ENCODE measurements at places on chromosomes 5 and 9.
A peak's percentile ranks its signal among the peaks of the same experiment; 100 is the strongest.

- DNase-seq: no peak
These were observed 10.4 kb upstream of the MAPK9 start for GRCh38 chr5:180302256-180302655.

DNA sequence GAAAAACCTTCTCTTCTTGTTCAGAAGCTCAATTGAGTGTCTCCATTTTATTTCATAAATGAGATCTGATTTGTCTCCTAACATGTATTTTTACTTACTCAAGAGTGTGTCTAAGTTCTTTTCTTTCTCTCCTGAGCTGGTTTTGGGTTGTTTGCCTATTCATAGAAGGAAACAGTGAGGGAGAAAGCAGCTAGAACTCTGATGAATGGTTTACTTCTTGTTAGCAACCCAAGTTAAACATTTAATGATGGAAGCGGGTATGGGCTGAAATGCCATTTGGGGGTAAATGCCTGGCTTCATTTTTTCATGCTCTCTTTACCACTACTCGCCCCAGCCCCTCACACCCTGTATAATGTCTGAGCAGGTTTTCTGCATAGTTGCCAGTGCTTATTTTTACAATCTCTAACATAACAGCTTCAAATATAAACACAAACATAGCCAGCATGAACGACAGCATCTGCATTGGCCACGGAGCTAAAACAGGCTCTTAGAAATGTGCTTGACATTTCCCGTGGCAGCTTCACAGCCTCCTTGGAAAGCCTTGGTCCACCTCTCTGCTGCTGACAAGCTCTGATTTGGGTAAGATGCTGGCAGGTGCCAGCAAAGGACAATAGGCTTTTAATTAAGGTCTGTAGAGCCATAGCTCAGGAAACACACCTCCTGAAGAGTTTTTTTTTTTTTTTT lies 321.1 kb downstream of the ARHGEF28 start:
- DNase-seq: no peak

- no peak for DNase-seq
These were observed 67.1 kb upstream of the SMIM15 start for GRCh38 chr5:61229416-61229815.

DNA sequence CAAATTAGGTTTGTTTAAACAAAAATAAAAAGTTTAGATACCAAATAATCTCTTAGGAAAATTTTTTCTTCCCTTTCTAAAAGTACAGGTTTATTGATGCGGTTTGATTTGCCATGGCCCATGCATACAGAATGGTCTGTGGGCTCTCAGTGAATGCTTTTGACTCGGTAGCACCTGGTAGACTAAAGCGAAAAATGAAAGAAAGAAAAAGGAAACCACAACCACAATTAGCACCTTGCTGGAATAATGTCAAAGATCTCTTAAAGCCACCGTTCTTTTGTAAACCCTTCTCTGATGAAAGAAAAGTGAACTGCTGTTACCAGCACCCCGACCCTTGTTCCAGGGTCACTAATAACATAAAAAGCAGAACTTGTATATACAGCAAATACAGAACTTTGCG lies 157.9 kb downstream of the NFIB start:
- DNase-seq: no peak

DNA sequence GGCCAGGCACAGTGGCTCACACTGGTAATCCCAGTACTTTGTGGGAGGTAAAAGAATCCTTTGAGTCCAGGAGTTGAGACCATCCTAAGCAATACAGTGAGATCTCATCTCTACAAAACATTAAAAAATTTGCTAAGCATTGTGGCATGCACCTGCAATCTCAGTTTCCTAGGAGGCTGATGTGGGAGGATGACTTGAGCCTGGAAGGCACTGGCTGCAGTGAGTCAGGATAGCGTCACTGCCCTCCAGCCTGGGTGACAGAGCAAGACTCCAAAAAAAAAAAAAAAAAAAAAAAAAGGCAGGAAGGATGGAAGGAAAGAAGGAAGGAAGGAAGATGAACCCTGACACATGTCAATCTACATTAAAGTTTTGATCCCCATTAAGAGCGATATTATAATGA lies 1452.2 kb upstream of the ACO1 start:
- DNase-seq: no peak

GRCh38 chr9:117104716-117105495 lies 310.0 kb downstream of the ASTN2 start:
- DNase-seq: no peak

DNA sequence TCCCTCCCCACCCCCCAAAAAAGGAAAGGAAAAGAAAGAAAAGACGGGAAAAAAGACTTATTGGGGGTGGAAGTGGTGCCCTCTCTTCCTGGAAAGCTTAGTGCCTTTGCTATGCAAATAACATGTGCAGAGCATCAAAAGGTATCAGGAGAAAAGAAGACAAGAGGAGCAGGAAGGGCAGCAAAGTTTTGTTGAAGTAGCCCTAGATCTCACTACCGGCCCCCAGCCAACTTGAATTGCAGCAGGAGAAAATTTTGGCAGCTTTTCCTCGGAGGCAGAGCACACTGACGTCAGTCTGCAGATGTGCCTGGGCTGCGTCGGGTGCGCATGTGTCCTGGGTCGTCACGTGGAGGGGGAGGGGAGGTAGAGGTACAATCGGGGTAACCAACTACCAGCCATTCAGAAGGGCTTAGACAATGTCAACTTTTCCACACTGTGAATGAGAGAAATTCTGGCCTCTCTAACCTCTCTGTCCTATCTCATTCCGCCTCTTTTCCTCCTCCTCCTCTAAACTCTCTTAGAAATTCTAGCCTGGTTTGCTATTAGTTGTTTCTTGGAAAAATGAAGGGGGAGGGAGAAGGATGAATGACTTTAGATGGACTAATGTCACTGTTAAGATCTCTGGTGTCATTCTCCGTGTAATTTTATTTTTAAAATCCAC lies at the start of gene ADAMTS6:
Gene ADAMTS6 (minus strand): TSS at position 286 of the 661 bp plus-strand sequence. CDS start 8,247 bp downstream, outside the sequence.
- DNase-seq: peak; percentile 92

GRCh38 chr9:114888607-114889006 lies 41.8 kb downstream of the TNFSF8 start:
- DNase-seq: no peak

GRCh38 chr5:167642779-167643517 lies 648.5 kb upstream of the WWC1 start:
- peak; percentile 78 for DNase-seq

- no peak for DNase-seq
These were observed 295.5 kb upstream of the EFNA5 start for GRCh38 chr5:107966201-107966600.

DNA sequence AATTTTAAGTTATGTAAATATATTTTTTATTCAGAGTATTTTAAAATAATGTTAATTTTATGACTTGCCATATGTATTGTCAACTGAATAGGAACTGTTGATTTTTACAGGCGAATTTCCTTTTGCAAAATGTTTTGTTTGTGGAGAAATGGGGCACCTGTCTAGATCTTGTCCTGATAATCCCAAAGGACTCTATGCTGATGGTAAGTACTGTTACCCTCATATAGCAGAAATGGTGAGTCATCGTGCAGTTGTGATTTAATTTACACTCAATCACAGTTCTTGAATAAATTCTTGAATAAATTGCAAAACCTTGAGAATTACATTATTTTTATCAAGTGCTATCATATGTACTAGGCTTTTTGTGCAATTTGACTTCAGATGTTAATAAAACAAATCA lies 7.4 kb downstream of the ZCCHC9 start:
- DNase-seq: no peak

DNA sequence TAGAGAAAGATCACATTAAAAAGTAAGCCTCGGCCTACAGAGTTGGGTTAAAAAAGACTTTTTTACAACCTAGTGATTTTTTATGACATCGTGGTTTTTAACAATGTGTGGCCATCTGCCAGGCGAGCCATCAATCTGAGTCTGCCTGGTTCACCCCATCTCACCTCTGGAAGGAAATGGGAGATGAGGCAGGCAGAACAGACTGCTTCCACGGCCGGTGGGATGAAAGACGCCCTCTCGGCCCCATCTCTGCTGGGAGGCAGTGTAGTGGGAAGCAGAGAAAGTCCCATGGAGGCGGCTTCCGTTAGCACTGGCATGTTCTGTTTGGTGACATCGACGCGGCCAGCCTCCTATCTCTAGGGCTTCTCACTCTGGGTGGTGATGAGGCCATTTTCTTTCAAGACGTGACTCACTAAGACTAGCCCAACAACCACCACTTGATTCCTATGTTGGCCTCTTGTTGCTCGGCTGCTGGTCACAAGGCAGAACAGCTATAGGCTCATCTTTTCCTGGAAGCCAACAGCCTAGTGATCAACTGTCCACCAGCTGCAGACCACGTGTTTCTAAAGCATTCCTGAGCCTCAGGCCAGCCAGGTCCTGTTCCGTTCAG lies 132.4 kb upstream of the OTULINL start:
- peak; percentile 66 for DNase-seq

- peak; percentile 15 for DNase-seq
These were observed 114.1 kb upstream of the RIOK2 start for GRCh38 chr5:97297063-97297703.

- no peak for DNase-seq
These were observed 69.8 kb downstream of the ESM1 start for GRCh38 chr5:54915466-54916027.

DNA sequence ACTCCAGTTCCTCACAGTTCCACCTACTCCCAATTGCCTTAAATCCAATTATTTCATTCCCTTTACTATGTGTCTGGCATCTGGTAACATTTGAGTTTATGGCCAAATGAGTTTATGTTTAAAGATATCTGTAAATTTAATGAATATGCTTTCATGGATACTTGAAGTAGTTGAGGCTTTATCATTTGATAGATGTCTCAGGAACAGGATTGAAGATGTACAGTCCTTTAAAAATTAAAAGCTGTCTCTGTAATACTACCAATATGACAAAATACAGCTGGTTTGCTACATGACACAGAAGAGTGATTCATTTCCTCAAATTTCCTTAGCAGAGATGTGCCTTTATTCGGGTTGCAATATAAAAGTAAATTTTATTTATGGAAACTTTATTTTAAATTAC lies 2326.0 kb upstream of the ACO1 start:
- DNase-seq: no peak

GRCh38 chr5:77812926-77813589 lies 36.9 kb upstream of the TBCA start:
- no peak for DNase-seq

DNA sequence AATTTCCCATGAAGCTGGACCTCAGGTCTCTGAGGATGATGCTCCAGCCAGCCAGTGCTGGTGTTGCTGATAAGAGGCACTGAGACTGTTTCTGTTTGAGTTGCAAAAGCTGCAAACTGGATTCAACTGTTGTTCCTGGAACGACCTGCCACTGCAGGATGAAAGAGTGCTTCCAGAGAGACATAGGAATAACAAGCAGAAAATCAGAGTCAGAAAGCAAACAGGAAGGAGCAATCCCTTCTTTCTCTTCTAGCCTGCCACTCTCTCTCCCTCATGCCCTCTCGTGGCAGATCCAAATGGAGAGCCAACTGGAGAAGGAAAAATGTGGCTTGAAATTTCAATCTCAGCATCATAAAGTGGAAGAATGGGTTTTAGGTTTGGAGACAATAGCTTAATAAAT lies 110.4 kb downstream of the STARD4 start:
- DNase-seq: no peak

DNA sequence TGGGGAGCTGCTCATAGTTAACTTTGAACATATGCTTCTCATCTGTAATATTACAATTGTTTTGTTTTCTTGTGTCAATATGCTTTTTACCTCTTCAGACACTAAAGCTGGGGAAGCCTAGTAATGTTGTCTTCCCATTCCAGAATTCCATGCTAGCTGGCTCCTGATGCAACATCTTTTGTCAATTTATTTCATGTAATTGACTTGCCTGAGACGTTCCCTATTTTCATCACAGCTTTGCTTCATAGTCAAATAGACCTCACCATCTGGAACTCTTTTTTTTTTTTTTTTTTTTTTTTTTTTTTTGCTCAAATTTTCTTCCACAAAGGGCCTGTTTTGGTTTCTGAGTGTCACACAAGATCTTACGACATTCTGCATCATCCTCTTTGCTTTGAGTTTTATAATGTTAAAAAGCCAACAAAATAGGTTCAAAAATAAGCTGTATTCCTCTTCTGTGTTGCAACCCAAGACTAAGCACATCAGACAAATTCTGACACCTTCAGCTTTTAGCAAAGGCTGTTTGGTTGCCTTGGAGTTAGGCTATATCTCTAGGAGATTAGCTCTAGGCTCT lies 235.2 kb downstream of the NR3C1 start:
- DNase-seq: no peak

- no peak for DNase-seq
These were observed 97.1 kb downstream of the ADCY2 start for GRCh38 chr5:7493081-7493480.

DNA sequence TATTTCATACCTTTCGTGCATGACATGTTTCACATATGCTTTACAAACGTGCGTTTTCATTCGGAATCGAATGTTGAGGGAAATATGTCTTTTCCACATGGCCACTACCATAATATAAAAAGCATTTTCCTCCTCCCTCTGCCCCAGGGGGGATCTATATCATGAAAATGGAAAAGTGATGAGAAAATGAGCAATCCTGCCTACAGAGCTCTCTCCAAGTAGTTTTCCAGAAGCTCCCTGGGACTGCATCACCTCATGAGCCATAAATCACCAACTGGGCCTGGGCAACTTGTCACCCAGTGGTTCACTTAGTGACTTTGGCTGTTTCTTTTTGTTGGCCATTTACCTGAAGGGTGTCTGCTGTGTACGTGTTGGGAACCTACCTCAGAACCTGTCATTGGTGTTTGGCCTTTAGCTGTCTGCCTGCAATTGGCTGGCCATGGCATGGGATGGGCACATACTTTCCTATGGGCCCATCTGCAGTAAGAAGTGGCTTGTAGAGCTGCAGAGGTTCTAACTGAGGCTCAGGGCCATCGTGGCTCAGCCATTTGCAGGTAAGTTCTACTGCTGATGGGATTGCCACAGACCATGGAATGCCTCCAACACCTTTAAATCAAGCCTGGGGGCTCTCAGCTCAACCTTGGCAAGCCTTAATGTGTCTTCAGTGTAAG lies 9.5 kb upstream of the TIFAB start:
- no peak for DNase-seq

- DNase-seq: peak; percentile 58
These were observed 69.6 kb downstream of the EPB41L4B start for GRCh38 chr9:109251080-109251775.

- DNase-seq: no peak
These were observed 1108.6 kb downstream of the TAF11L14 start for GRCh38 chr5:18742830-18743229.

DNA sequence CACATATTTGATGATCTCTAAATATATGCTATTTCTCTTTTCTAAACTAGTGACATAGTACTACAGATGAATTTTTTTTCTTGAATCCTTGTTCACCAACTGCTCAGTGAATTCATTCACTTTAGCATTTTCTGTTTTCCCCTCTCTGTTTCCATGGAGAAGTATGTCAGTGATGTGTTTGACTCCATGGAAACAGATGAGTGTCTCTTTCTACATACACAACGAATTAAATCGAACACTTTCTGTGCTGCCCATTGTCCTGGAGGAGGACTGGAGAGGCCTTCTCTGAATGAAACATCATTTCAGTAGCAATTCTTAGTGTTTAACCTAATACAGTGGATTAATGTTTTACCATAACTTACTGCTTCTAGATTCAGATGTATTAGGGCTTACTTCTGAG lies 9.5 kb downstream of the INVS start:
- DNase-seq: no peak

DNA sequence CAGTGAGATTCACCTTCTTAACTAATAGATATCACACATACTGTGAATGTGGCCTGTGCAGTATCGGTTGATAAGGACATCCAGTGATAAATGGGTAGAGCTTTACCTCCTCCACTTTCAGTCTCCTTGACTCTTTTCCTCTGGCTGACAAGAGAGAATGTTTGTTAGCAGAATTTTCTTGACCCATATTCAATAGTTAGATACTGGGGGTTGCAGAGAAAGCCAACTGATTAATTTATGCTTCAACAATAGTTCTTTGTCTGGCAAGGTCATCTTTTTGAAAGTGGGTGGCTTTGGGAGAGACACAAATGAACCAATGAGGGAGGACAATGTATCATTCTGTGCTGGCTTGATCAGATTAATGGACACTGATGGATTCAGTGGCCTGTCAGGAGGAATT lies 30.3 kb downstream of the TTC23L start:
- DNase-seq: no peak
